CD4-positive, alpha-beta T cell treated with Interleukin-4 for 1 hour (primary cell): ENCODE measurements at places on chromosomes 3 and 15.
A peak's percentile ranks its signal among the peaks of the same experiment; 100 is the strongest.

DNA sequence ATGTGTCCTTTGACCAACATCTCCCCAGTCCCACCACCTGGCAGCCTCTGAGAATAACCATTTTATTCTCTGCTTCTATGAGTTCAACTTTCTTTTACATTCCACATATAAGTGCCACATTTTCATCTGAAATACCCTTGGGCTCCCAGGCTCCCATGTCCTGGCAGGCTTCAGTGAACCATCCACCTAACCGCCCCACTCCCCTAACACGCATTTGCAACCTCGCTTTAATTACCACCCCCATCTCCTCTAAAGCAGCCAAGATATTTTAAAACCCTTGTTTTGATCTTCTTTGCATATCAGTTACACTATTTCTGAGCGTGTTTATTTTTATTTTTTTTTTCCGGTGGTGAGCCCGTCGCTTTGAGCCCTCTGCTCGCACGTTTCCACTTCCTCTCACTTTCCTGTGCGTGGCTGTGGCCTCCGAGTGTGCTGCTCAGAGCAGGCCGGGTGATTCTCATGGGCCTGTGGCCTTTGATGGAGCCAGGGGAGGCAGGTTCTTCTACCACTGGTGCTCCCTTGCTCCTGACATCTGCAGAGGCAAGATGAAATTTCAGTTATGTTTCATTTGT, 195.4 kb upstream of the LPP start:
- DNase-seq: peak; percentile 62

DNA sequence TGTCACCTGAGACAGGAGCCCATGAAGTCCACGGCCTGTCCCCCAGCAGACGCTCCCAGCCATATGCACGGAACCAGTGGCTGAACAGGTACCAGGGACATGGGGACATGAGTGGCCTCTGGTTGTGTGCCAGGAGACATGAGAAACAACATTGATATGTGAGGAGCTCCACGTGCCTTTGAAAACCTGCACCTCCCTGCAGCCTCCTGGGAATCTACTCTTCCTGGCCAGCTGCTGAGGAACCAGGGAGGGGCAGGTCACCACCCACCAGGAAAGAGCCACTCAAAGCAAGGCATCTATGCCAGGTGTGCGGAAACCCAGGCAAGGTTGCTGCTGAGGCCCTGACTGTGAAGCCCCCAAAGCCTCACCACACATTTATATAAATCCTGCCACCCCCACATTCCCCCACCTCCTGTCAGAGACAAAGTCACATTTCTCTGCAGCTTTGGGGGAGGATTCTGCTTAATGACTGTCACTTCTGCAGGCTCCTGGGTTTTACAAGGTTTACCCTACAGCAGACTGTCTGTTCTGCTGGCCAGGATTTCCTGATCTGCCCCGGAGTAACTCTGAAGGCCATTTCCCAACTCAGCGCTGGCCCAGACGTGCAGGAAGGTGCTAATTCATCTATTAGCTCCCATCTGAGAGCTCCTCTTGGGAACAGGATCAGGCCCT, 110.8 kb downstream of the ADCY5 start:
- no peak for DNase-seq

GRCh38 chr3:140170612-140171011, 235.6 kb downstream of the CLSTN2 start:
- DNase-seq: no peak

GRCh38 chr15:96366526-96366877, 36.0 kb downstream of the NR2F2 start:
- no peak for DNase-seq

DNA sequence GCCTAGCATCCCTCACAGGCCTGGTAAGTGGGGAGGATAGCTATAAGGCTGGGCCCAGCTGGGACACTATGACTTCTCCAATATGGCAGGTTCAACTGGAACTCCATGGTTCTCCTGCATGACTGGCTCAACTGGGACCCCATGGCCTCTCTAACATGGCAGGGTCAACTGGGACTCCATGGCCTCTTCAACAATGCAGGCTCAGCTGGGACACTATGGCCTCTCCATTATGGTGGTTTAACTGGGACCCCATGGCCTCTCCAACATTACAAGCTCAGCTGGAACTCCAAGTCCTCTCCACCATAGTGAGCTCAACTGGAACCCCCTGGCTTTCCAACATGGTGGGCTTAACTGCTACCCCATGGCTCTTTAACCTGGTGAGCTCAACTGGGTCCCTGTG, 58.2 kb upstream of the SEC61A1 start:
- no peak for DNase-seq

GRCh38 chr15:98069256-98069655, 108.8 kb downstream of the ARRDC4 start:
- no peak for DNase-seq

DNA sequence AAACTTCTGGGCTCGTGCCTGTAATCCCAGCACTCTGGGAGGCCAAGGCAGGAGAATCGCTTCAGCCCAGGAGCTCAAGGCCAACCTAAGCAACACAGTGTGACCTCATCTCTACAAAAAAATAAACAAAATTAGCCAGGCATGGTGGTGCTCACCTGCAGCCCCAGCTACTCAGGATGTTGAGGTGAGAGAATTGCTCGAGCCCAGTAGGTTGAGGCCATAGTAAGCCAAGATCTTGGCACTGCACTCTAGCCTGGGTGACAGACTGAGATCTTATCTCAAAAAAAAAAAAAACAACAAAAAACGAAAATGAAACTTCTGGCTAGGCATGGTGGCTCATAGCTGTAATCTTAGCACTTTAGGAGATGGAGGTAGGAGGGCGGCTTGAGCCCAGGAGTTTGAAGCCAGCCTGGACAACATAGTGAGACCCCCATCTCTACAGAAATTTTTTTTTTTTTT, 53.7 kb downstream of the PIK3CB start:
- peak; percentile 64 for DNase-seq

GRCh38 chr3:138173769-138174420, 826 bp downstream of the DBR1 start:
- DNase-seq: no peak

DNA sequence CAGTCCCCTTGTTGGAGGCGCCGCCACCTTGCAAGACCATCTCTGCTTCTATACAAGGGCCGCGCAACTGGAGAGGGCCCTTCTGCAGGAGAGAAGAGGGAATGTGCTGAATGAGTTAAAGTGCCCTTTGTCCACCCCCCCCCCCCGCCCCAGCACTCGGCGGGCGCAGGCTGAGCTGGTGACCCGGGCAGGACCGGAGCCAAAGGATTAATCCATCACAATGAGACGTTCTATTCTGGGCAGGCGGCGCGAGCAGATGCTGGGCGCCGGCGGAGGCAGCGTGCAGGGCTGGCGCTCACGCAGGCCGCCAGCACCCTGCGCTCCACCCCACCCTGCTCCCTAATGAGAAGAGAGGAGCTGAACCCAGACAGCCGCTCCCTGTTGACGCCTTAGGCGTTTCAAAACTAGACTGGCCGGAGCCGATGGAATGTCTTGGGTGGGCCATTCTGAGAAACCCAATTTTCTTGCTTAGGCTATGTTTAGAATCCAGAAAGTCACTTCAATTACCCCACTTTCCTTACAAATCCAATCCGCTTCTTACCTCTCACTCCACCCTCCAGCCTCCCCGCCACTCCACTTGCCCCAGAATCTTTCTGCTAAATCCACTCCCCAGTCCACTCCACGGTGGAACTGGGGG, 32.9 kb downstream of the GJD2 start:
- no peak for DNase-seq

GRCh38 chr3:46860810-46861604, 2.2 kb downstream of the MYL3 start:
- no peak for DNase-seq

- no peak for DNase-seq
These were observed 20.8 kb upstream of the TNIK start for GRCh38 chr3:171481011-171481410.

DNA sequence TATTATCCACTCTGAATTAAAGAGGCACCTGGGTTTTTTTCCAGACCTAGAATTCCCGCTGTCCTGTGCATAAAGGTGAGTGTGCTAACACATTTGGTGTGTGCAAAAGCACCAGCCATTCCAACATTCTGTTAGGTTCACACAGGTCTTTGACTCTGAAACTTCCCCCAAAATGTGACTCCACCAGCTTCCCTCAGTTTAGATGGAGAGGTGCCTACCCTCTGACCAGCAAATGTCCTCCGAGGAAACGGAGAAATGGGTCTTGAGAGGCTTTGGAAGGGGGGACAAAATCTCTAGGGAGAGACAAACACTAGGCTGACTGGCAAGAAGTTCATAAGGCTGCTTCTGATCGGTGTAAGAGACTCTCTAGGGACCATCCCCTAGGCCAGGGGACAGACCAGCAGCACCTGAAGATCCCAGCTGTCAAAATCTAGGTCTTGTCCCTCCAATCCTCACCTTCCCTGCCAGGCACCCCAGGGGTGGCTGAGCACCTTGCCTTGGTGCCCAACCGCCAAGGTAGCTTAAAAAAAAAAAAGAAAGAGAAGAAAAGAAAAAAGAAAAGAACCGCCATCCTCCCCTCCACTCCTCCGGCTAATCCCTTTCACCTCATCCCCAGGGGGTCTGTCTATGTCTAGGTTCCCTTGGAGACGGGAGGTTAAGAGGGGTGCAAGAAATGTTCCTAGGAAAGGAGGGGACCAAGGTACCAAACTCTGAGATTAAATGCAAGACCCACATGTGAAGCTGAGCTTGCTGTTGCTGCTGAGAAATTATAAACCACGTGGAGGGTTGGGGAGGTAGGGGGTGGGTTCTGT, 2.0 kb upstream of the MECOM start:
- DNase-seq: no peak

DNA sequence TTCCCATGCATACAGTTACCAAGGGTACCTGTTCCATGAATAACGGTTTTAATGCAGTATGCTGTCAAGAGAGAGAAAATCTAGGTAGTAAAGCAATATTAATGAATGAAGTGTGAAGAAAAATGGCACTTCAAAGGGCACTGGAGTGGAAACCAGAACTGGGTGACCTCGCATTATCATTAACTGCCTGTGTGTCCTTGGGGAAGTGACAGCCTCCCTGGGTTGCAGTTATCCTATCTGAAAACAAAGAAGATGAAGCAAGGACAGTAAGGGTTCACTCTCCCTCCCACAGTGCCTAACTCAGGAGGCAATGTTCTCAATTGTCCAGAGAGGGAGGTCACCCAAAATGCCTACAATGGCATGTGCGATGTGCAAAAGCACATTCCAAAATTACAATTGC, 15.1 kb downstream of the MTHFS start:
- no peak for DNase-seq

GRCh38 chr3:99878005-99878404, 60.3 kb downstream of the CMSS1 start:
- no peak for DNase-seq

DNA sequence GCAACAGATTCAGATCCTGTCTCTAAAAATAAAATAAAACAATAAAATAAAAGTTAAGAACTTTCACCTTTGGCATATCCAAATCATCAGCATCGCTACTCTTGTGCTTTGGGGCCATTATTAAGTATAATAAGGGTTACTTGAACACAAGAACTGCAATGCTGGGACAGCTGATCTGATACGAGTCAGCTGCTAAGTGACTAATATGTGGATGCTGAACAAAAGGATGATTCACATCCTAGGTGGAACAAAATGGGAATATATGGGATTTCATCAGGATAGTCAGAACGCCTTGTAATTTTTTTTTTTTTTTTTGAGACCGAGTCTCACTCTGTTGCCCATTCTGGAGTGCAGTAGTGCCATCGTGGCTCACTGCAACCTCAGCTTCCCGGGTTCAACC, 29.7 kb downstream of the BUB1B start:
- DNase-seq: no peak

DNA sequence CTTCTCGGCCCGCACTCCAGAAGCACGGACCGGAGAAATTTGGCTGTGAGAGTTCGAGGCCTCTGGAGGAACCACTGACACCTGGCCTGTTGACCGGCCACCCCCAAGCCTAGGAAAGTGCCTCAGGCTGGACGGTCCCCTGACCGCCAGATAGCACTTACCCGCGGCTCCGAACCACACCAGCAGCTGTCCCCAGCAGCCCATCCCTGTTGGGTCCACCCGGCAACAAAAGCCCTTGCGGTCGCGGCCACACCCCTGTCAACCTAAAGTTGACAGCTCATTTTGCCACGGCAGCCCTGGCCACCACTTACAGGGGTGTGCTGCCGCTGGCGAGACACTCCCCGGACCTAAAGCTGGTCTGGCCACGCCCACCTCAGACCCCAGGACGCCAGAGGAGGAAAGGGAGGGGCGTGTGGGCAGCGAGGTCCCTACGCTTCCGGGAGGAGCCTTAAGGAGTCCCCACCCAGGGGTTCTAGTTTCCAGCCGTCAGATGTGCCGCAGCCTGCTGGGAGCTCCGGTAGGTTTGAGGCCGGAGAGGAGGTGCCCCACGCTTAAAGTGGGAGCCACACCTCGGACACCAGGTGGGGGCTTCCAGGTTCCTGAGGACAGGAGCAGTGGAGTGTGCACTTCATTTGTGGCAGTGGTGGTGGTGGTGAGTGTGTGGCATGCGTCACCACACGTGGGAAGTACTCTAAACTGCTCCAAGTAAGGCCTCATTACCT, at the start of gene LTK:
Gene LTK (minus strand): TSS at position 322 of the 722 bp plus-strand sequence. CDS start 118 bp downstream, at position 204.
- DNase-seq: peak; percentile 30

DNA sequence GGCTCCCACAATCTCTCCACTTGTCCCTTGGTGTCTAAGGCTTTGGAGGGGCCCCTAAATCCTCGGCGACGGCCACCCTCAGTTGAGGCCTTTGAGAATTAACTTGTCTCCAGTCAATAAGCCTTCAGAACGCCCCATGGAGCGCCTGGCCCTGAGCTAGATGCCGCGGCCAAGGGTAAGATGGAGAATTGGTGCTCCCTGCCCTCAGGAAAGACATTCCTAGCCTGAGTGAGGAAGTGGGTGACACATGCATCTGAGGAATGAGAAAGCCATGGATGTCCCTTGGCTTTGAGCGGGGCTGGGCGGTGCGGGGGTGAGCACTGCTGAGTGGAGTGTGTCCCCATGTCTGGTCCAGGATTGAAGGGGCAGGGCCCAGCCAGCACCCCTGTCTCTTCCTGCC, 13.3 kb downstream of the ITIH4 start:
- no peak for DNase-seq

- DNase-seq: no peak
These were observed 18.1 kb upstream of the MUC4 start for GRCh38 chr3:195829897-195830254.

GRCh38 chr15:90603893-90604292, 74.2 kb downstream of the CRTC3 start:
- DNase-seq: peak; percentile 57

GRCh38 chr3:12273045-12273695, 15.7 kb upstream of the PPARG start:
- DNase-seq: no peak

- DNase-seq: no peak
These were observed 1.4 kb upstream of the RSRC1 start for GRCh38 chr3:158108445-158108985.

GRCh38 chr15:65939901-65940617, 70.8 kb downstream of the RAB11A start:
- DNase-seq: no peak

GRCh38 chr3:28018925-28019718, 222.3 kb upstream of the CMC1 start:
- no peak for DNase-seq

GRCh38 chr15:57792724-57793449, 86.4 kb downstream of the POLR2M start:
- no peak for DNase-seq

DNA sequence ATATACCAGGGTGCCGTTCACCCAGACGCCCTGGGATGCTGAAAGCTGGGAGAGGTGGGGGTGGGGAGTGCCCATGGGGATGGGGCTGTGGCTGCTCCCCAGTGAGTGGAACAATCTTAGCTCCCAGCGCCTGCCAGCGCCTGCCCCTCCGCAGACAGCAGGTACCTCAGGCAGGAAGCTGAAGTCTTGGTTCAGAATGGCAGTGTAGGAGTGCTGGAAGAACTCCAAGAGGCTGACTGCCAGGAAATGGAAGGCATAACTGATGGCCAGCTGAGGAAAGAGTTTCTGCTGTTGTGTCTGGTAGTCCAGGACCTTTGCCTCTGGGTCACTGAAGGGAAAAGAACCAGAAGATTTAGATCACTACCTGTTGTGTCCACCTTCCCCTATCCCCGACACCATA, 8.4 kb downstream of the ACOX2 start:
- DNase-seq: no peak
